ENCODE measurements at places on chromosomes 5 and 9.

DNA sequence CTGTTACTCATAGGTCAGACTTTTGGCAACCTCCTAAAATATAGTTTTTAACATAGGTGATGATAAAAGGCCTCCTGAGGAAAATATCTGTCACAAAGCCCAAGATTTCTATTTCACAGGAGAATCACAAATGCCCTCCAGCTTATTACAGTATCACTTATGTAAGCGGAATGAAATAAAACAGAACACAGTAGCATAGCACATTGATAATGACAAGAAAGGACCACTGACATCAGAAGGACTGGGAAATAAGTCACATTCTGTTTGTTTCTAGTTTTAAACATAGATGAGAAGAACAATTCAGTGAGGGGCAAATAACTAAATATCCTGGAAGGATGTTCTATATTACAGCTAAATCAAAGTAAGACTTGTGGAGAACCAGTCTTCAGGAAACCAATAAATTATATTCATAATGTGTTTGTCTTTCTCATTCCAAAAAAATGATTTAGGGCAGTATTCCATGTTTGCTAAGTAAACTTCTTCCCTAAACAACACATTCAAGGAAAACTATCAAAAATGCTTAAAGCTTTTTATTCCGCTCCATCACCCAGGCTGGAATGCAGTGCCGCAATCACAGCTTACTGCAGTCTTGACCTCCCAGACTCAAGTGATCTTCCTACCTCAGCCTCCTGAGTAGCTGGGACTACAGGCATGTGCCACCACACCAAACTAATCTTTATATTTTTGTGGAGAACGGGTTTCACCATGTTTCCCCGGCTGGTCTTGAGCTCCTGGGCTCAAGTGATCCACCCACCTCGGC, 20.8 kb upstream of the CTNNAL1 start:
- no peak for DNase-seq

DNA sequence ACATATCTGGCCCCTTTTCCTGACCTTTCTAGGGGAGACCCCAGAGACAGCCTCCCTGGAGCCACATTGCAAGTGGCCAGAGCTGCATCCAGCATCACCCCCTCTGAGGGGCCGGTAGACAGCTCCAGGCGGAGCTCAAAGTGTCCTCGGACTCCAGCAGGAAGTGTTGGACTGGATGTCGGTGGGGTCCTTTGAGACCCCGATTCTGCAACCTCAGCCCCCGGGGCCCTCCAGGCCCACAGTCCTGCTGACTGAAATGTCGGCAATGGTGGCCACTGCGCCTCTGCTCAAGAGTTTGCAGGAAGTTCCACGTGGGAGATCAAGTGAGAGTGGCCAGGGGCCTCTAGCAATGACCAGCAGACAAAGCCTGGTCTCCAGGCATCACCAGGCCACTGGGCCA, 115.9 kb upstream of the FOXD4L5 start:
- no peak for DNase-seq

DNA sequence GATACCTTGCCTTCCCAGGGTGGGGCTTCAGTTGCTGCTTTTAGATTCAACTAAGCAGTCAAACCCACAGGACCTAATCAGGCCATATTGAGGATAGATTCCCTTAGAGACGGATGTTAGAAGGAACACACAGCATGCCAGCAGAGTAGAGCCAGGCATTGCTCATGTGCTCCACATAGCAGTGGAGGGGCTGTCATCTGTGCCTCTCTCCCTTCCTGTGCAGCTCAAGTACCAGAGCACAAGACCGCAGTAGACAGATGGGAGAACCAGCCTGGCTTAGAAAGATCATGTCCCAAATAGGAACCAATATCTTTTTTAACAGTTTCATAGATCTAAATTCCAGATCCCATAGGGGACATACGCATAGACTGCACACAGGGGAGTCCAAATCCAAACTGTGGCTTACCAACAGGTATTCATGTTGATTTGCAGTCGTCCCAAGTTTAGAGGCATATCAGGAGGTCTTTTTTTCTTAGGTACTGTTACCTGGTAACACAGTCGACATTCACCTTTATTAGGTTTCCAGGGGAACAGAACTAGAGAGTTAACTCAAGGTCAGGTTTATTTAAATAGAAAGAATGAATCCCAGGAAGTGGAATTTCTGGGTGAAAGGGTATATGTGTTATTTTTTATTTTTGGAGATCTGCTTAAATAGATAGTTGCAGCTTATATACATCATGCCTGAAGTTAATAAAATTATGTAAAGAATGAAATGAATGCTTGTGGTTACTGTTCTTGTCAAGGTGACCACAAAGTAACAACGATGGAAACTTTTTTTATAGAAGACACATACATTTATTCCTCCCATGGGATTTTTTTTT, 43.5 kb upstream of the PCAT7 start:
- DNase-seq, result peak; percentile 17

- peak; percentile 63 for DNase-seq
Measured at GRCh38 chr9:16023446-16023845, 470.6 kb downstream of the CCDC171 start.

GRCh38 chr9:129436751-129437625, 183.9 kb downstream of the C9orf50 start:
- DNase-seq, result peak; percentile 78

DNA sequence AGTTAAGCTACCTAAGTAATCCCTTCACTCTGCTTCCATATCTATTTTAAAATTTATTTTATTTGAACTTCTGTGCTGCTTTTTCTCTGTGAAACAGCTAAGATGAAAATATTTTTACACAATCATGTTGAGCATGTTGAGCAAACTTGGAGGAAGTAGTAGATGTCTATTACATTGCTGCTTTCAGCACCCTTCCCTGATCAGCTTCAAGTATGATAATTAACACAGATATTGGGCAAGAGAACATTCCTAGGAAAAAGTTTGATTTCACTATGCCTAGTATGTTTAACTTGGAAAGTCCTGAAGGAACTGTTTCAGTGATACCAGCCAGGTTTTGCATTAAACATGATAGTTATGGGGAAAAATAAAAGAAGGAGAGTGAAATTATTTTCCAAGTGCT, 283.6 kb downstream of the ELAVL2 start:
- DNase-seq, result no peak

- no peak for DNase-seq
Measured at GRCh38 chr9:108479989-108480652, 375.7 kb downstream of the ACTL7B start.

DNA sequence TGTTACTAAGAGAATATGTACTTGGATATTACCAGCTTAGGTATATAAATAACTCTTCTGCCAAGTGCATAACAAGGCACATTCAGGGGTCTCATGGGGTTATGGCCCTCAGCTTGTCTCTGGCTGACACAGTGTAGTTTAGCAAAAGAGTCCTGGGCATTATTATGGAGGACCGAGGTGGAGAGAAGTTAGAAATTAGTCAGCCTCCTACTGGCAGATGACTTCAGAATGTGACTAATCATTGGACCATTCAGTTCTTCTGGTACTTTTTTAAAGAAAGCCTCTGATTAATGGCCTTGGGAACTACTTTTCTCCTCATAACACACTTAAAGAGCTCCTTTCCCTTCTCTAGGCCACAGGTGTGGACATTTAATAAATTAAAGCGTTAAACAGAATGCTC, 178.9 kb downstream of the SH3GL2 start:
- DNase-seq, result no peak

DNA sequence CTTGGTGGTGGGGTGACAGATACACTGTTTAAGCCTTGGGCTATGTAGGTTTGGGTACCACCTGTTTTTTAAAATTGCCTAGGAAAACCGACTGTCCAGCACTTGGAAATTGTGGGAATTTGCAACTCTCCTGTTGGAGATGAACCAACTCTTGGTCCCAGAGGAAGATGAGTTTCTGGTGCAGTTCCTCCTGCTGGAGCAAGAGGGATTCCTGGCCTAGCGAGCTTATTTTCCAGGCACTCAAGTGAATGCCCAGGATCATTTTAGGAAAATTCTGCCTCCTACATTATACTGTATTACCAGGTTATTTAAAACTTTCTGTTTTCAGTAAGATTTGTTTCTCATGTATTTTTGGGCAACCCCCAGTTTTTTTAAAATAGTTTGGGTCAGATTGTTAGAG, 33.7 kb downstream of the AP3S1 start:
- no peak for DNase-seq

GRCh38 chr9:131982671-131983239, 96.9 kb downstream of the MED27 start:
- no peak for DNase-seq

- DNase-seq, result no peak
Measured at GRCh38 chr9:93580654-93581380, 4.4 kb downstream of the PHF2 start.

GRCh38 chr5:10592601-10593000, 28.7 kb downstream of the ANKRD33B start:
- DNase-seq, result no peak

- DNase-seq, result no peak
Measured at GRCh38 chr9:108897324-108898096, 35.4 kb downstream of the ACTL7A start.

DNA sequence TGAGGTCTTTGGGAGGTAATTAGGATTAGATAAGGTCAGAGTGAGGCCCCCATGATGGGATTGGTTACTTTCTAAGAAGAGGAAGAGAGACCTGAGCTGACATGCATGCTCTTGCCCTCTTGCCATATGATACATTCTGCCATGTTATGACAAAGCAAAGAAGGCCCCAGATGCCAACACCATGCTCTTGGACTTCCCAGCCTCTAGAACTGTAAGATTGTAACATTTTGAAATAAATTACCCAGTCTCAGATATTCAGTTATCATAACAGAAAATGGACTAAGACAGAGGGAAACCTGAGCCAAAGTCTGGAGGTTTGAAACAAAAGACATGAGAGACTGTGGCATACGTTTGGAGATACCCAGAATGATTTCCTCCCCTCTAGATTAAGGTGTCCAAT, 318.6 kb downstream of the ARHGEF28 start:
- no peak for DNase-seq

GRCh38 chr5:138932171-138932810, 57.2 kb upstream of the LRRTM2 start:
- no peak for DNase-seq

DNA sequence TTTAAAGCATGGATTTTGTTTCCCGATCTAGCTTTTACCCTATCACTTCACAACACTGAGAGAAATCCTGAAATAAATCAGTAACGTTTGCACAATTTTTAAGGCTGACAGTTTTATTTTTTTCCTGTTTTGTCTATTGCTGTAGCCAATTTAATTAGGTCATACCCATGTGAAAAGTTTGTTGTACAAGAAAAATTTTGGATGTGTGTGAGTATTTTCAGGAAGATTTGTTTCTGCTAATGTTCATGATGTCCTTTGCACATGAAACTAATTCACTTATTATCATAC, 237.8 kb downstream of the ARRDC3 start:
- DNase-seq, result peak; percentile 31

DNA sequence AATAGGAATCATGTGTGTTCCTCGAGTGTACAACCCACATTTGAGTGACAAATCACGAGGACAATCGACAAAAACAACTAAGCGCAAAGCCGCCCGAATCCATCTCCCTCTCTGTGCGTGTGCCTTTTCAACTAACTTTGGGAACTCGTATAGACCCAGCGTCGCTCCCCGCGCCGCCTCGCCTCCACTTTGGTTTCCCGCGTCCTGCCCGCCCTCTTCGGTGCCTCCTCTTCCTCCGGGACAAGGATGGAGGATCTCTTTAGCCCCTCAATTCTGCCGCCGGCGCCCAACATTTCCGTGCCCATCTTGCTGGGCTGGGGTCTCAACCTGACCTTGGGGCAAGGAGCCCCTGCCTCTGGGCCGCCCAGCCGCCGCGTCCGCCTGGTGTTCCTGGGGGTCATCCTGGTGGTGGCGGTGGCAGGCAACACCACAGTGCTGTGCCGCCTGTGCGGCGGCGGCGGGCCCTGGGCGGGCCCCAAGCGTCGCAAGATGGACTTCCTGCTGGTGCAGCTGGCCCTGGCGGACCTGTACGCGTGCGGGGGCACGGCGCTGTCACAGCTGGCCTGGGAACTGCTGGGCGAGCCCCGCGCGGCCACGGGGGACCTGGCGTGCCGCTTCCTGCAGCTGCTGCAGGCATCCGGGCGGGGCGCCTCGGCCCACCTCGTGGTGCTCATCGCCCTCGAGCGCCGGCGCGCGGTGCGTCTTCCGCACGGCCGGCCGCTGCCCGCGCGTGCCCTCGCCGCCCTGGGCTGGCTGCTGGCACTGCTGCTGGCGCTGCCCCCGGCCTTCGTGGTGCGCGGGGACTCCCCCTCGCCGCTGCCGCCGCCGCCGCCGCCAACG, at the start of gene GPR150:
Gene GPR150, plus strand, starts transcription at position 58 of the 840 bp plus-strand sequence. Its CDS starts 189 bp downstream, at position 247.
- DNase-seq, result no peak

DNA sequence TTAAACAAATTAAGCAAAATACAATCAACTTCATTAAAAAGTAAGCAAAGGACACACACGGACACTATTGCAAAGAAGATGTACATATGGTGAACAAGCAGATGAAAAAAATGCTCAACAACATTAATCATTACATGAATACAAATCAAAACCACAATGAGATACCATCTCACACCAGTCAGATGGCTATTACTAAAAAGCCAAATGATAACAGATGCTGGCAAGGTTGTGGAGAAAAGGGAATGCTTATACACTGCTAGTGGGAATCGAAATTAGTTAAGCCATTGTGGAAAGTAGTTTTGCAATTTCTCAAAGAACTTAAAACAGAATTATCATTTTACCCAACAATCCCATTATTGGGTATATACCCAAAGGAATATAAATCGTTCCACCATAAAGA, 636.2 kb upstream of the ST8SIA4 start:
- DNase-seq, result no peak

DNA sequence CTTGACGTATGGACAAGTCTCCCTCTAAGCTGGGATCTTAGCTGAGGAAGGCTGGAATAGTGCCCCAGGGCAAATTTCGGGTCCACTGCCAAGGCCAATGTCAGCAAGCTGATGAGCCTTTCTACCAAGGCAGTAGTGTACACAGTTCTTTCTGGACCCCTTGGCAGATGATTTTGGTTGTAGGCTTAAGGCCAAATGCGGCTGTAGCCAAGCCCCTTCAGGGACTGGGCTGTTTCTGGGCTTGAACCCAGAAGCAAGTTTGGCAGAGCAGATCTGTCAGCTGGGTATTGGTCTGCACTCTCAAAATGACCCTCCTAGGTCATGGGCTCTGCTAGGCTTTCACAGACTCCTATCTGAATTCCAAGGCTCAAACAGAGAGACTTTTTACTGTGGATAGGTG, 121.6 kb downstream of the ADAMTSL1 start:
- peak; percentile 60 for DNase-seq

DNA sequence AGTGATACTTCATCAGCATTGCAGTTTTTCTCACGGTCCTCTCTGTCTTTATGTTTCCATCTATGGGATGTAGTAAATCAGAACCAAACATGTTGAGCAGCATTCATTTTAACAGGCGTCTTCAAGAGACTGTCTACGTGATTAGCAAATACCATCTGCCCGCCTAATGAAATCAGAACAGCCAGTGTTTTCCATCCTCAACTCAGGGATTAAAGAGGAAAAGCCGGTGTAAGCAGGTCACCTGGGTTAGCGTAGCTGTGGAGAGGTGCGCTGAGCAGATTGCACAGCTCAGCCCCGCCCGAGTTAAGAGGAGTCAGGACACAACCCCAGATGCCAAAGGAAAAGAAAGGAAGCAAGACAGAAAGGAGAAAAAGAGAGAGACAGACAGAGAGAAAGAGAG, 54.3 kb upstream of the ANKRD33B start:
- DNase-seq, result no peak

- DNase-seq, result no peak
Measured at GRCh38 chr5:135508496-135509005, 27.2 kb downstream of the NEUROG1 start.

- peak; percentile 12 for DNase-seq
Measured at GRCh38 chr5:154647114-154647760, 107.9 kb upstream of the LARP1 start.

GRCh38 chr9:93192721-93193387, 8.9 kb downstream of the WNK2 start:
- no peak for DNase-seq
